ENCODE measurements at places on chromosomes 6 and 20.

GRCh38 chr6:142879076-142879475 lies 65.9 kb downstream of the HIVEP2 start:
- DNase-seq, result no peak

DNA sequence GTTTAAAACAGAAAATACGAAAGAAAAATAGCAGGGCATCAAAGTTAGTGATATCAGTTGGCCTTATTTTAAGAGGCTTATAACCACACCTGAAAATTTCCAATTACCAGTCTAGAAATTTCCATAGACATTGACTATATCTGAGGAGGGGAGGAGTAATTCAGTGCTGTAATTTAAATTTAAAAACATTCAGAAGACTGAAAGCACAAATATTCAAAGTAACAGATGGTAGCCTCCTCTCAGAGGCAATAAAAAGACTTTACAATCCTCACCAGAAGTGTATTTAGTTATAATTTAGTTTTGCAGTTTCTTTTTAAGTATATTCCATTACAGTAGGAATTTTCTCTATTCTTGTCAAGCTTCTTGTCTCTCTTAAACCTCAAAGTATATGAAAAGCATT lies 18.4 kb upstream of the LOC128125822 start:
- no peak for DNase-seq

DNA sequence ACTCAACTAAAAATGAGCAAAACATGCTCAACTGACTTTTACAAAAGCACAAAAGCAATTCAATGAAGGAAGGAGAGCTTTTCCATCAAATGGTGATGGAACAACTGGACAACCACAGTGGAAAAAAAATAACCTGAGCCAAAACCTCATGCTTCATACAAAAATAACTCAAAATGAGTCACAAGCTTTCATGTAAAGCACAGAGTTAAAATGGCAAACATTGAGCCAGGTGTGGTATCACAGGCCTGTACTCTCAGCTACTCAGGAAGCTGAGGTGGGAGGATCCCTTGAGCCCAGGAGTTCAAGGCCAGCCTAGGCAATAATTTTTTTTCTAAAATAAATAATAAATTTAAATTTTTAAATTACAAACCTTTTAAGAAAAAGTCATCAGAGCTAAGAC lies 18.4 kb upstream of the HLA-G start:
- peak; percentile 53 for DNase-seq

- no peak for DNase-seq
Observed at GRCh38 chr6:148244217-148244935, 98.3 kb upstream of the SASH1 start.

GRCh38 chr6:108944707-108945680 lies 96.8 kb downstream of the ARMC2 start:
- DNase-seq, result no peak

DNA sequence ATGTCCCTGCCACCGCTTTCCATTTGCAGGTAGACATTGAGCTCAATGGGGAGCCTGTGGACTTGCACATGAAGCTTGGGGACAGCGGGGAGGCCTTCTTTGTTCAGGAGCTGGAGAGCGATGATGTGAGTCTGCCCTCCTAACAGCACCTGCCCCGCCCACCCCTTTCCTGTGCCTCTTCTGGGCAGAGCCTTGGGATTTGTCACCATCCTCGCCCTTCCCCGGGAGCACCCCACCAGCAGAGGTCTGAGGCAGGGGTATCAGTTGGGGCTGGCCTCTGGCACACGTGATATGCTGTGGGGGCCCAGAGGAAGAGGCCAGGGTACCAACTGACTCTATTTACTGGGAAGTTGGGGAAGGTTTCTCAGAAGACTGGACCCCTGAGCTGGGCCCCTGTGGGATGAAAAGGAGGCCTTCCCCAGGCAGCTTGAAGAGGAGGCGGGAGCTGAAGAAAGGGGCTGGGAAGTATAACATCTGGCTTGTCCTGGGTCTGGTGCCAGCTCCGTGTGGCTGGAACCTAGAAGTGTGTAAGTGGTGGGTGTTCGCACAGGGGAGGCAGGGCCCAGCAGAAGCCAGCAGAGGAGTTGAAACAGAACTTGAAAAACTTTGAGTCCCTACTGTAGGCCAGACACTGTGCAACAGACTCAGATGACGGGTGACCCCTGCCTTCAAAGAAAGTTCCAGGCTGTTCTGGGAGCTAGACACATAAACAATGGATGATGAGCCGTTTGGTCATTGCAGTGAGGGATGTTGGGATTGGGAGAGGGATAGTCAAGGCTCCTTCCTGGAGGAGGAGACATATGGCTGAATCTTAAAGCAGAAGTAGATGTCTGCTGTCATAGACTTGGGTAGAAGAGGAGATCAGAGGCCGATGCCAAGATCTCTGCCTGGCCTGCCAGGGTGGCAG lies 7.2 kb downstream of the LPIN3 start:
- DNase-seq, result no peak

DNA sequence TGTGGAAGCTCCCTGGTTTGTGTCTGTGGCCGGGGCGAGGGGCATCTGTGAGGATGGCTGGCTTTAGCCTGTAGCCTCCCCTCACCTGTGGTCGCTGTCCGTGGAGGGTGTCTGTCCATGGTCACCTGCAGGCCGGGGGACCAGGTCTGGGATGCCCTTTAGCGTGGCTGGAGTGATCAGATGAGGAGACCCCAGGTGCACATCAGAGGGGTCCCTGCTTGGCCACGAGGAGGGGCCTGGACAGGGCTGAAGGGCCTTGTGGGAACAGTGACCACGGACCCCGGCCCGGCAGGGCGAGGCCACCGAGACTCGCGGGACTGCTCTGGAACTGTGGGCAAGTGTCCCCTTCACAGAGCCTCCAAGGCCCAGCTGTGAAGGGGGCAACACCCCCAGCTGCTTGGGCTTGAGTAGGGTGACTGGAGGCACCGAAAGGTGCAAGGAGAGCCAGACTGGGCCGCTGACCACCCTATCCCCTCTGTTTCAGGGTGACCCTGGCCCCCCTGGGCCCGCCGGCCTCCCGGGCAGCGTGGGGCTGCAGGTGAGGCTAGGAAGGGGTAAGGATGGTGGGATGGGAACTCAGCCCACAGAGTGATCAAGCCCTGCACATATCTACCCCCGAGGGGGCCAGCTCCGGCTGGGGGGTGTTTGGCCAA lies 8.6 kb downstream of the COL9A3 start:
- DNase-seq, result no peak

- no peak for DNase-seq
Observed at GRCh38 chr20:54456961-54457360, 18.4 kb upstream of the DOK5 start.

DNA sequence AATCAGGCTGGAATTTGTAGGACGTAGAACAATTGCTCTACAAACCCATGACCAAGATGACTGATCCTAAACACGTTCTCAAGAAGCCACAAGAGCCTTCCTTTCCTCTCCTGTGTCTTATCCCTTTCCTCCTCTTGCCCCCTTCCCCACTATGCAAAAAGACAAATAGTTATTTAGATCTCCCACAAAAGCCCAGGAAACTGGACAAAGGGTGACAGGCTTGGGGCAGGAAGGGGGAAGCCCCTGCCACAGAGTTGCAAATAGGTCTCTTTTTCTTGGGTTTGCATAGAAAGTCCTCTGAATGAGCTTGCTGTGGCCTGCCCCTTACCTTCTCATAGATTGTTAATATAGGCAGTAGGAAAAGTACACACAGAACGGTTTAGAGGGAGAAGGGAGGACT lies 377.1 kb upstream of the BTBD3 start:
- DNase-seq, result no peak

- no peak for DNase-seq
Observed at GRCh38 chr6:132067286-132067685, 116.1 kb upstream of the CCN2 start.

GRCh38 chr20:46642265-46642968 lies 8.8 kb downstream of the SLC13A3 start:
- DNase-seq, result no peak

- peak; percentile 77 for DNase-seq
Observed at GRCh38 chr6:143878272-143878760, 14.0 kb downstream of the ZC2HC1B start.

DNA sequence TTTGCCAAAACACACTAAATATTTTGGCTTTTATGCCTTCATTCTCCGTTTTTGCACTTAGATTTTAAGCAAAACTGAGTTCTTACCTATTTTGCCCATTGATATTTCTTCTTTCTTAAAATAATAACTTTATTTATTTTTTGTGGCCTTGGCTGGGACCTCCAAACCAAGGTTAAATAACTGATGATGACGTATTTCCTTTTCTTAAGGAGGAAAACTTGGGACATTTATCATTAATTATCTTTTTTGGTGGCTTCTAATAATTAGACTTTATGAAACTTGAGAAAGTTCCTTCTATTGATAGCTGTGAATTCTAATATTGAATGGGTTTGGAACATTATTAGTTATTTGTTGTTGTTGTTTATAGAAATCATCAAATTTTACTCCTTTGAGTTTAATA lies 154.5 kb downstream of the ADGB start:
- no peak for DNase-seq

DNA sequence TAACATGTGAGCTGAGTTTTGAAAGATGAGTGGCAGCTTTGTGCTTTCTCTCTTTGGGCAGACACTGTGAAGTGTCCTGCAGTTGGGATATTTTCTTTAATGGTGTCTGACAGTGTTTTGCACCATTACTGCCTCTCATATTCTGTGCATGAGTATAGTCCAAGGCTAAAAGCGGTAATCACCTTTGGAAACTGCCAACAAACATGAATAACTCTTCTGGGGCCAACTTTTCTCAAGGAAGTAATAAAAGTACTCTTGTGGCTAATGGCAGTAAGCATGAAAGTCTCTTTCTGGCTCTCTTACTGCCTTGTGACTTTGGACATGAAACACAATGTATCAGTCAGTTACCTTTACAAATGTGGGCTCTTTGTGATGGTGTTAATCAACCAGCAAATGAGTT lies 91.7 kb upstream of the SOX4 start:
- no peak for DNase-seq

GRCh38 chr20:46725186-46726165 lies 16.0 kb downstream of the SLC2A10 start:
- no peak for DNase-seq

- no peak for DNase-seq
Observed at GRCh38 chr20:21507400-21508229, 6.2 kb downstream of the NKX2-2 start.

DNA sequence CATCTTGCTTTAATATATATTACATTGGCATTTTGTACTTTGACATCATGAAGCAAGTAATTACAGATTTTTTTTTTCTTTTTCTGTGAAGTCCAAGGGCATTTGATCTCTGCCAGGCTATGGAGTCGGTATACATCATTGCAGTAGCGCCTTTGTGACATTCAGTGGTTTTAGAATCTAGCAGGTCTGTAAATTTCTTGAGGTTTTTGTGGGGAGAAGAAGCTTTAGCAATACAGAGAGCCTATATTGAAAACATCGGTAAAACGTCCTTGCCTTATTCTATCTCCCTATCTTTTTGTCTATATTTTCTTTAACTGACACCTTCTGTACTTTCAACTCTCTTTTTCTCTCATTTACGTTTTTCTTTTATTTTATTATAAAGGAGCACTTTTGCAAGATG lies 47.2 kb downstream of the DUSP22 start:
- DNase-seq, result no peak

DNA sequence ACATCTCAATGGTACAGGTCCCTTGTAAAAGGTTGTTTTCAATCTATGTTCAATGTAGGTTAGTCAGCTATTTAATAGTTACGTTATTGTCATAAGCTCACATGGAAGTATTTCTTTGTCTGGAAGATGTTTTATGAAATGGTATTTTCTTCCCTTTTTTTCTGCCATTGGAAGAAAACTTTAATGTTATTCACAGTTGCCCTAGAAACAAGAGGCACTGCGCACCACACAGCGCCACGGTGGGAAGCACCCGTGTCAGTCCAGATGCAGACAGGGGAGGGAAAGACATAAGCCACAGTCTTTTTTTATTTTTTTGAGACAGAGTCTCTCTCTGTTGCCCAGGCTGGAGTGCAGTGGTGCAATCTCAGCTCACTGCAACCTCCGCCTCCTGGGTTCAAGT lies 82.1 kb downstream of the GCNT2 start:
- no peak for DNase-seq

DNA sequence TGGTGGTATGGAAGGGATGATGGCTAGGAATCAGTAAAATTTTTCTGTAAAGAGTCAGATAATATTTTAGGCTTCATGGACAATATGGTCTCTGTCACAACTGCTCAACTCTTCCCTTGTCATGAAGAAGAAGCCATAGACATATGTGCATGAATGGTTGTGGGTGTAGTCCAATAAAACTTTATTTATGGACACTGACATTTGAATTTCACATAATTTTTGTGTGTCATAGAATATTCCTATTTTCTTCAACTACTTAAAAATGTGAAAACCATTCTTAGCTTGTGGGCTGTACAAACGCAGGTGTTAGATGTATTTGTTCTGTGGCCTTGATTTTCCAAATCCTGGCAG lies 59.9 kb downstream of the SYNDIG1 start:
- no peak for DNase-seq

GRCh38 chr6:34558172-34558714 lies 2.1 kb upstream of the SPDEF start:
- no peak for DNase-seq

GRCh38 chr20:22027423-22027822 lies 322.0 kb downstream of the PAX1 start:
- no peak for DNase-seq

DNA sequence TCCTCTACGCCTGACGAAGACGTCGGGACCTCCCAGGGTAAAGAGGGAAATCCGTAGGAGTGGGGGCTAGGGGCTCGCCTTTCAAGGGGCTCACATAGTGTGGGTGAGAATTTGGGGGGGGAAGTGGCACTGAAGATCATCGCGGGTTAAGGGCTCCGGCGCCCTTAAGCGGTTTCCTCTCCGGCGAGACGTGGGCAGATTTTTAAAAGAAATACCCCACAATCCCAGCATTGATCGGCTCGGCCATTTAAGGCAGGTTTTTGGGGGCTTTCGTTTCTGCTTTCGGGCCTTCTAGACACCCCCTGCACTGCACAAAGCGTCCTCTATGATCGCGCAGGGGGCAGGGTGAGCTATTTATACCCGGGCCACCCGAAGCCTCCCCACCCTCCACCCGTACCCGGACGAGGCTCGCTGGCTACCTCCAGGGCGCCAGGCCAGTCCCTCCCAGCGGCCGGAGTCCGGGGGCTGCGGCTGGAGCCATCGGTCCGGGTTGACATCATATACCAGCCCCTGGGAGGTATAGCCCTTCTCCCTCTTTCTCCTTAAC lies 1.2 kb downstream of the NKX2-2 start:
- DNase-seq, result no peak

GRCh38 chr6:72905705-72906478 lies 284.0 kb downstream of the KCNQ5 start:
- DNase-seq, result no peak

- DNase-seq, result no peak
Observed at GRCh38 chr6:165055231-165055630, 254.2 kb downstream of the C6orf118 start.

- DNase-seq, result no peak
Observed at GRCh38 chr20:62183426-62184142, 756 bp downstream of the MTG2 start.
